ENCODE measurements at places on chromosomes 13 and 19.

DNA sequence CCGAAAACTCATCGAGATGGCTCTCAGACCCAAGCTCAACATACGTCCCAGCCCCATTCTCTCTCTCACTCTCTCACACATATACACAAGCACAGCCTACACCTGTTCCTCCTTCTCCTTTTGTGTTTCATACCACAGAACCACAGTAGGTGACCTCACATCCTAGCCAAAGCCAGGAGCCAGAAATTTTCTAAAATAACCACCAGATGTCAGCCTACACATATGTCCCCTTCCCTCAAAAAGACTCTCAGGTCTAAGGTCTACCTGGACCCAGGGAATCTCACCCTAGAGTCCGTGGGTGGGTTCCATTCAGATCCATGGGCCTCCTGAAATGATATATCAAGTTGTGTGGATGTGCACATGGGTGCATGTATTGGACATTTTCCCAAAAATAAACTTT lies 104.2 kb upstream of the IPO5 start:
- DNase-seq: no peak

GRCh38 chr13:49841964-49842363 lies 49.5 kb upstream of the KPNA3 start:
- DNase-seq: no peak

DNA sequence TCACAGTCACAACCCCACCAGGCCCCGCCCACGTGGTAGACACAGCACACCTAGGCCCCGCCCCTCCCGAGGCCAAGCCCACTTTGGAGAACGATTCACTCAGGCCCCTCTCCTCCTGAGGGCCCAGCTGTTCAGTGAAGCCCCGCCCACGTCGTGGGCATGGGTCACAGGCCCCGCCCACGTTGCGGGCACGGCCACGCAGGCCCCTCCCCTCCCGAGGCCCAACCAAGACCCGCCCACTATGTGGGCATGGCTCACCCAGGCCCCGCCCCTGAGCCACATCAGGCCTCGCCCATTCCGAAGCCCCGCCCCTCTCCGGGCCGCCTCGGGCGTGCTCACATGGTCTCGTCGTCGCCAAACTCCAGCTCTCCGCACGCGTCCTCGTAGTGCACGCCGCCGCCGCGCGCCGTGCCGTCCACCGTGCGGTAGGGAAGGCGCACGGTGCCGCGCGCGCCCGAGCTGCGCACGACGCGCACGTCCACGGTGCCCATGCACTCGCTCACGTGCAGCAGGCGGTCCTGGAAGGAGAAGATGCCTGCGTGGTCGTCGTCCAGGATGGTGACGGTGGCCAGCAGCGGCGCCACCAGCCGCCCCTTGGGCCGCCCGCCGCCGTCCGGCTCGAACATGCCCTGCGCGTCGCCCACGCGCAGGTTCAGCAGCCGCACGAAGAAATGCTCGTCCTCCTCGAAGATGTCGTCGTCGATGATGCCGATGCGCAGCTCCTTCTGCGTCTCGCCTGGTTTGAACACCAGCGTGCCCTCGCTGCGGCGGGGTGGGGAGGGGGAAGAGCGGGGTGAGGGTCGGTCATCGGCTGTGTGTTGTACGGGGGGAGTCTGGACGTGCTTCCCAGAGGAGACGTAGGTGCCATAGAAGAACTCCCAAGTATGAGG lies 24.0 kb downstream of the SLC8A2 start:
- no peak for DNase-seq

GRCh38 chr13:77034881-77035280 lies 7.9 kb upstream of the FBXL3 start:
- no peak for DNase-seq

DNA sequence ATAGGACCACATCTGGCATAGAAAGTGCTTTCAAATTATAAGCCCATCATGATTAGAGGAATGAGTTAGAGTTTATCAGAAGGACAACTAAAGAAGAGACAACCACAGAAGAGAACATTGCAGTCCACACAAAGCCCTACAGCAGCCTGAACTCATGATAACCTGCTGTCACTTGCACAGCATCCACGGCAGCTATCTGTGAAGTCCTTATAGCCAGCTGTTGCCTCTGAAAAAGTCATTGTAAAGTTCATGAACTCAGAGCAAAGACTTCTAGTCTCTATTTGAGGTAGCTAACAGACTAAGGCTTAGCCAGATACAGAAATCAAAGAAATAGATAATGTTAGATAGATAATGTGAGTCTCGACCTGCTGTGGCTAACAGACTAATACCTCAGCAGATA lies 450.0 kb downstream of the KLF5 start:
- DNase-seq: no peak

GRCh38 chr13:106143392-106143791 lies 392.1 kb downstream of the EFNB2 start:
- no peak for DNase-seq

DNA sequence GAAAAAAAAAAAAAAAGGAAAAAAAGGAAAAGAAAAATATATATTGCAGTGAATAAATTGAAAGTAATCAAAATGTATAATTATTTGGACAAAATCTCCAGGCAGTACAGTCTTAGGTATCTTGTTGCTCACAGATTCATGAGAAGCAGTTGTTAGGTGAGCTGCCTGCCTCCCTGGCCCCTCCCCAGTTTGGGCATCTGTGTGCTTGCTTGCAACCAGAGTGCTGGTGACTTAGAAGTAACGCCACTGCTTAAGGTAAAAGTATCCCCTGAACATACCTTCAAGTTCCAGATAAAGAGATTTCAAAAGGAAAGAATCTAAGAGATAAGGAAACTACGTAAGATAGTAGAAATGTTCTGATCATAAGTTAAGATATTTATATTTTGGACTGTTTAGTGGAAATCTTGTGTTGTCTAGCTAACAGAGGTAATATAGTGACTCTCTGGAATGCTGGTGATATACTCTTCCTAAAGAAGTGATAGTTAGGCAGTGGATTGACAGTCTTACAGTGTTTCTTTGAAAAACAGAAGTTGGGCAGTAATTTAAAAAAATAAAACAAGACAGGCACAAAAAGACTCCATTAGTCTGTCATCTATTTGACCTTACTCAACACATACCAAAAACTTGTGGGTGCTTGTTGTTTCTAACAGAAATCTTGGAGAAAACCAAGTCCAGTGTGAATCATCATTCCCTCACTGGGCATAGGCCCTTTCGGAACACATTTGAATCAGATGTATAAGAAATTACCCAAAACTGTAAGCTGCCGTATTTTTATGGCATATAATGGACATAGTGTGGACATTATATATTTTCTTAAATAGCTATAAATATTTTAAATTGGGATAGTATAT lies 38.3 kb upstream of the KCTD4 start:
- DNase-seq: no peak

GRCh38 chr13:50691681-50692263 lies 151.7 kb downstream of the DLEU7 start:
- no peak for DNase-seq

DNA sequence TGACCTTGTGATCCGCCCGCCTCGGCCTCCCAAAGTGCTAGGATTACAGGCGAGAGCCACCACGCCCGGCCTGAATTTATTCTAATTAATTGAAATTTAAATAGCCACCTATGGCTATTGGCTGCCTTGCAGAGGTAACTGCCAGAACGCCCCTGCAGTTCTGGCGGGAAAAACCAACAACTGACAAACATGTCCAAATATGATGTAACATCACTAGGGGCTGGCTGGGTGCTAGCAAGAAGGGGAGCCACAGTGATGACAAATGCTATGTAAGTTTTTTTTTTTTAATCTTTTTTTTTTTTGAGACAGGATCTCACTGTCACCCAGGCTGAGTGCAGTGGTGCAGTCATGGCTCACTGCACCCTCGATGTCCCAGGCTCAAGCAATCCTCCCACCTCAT lies 12.9 kb downstream of the ZSWIM9 start:
- no peak for DNase-seq

DNA sequence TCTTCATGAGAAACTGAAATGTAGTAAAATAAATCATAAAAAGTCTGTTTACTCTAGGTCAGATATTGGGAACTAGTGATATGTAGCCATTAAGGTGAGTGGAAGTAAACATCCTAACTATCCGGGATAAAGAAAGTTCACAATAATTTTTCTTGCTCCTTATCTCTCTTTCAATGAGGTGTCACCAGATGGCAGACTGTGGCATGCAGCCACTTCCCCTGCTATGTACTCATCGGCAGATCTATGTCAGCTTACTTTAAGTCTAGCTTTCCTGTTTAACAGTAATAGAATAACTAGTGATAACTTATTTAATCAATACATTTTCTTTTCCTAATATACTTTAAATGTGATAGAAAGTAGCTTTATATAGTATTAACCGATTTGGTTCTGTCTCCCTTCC lies 181.9 kb downstream of the NDFIP2 start:
- no peak for DNase-seq

GRCh38 chr13:42086582-42086981 lies 38.1 kb downstream of the DGKH start:
- DNase-seq: no peak

DNA sequence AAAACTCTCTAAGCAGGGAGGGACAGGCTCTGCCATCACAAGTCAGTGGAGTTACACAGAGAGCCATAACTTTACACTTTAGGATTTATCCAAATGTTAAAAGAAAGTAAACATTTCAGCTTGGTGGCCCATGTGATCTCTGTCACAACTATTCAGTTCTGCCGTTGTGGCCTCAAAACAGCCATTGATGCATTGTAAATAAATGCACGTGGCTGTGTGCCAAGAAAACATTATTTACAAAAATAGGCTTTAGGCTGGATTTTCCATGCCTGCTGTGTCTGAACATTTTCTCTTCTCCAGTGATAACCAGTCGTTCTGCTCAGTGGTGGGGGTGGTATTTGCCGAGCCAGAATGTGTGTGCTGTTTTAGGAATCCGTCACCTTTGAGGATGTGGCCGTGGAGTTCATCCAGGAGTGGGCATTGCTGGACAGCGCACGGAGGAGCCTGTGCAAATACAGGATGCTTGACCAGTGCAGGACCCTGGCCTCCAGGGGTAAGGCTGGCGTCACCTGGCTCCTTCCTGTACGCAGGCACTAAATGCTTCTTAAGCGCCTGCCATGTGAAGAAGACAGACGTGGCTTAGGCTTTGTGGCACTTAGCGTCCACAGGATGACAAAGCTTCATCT lies 4.9 kb downstream of the ZNF333 start:
- DNase-seq: no peak

GRCh38 chr13:47959468-47960247 lies 41.4 kb downstream of the SUCLA2 start:
- DNase-seq: no peak

- DNase-seq: no peak
These were observed 15.0 kb upstream of the SLC39A3 start for GRCh38 chr19:2754659-2755447.
